ENCODE measurements at places on chromosomes 6 and 20.
A peak's percentile ranks its signal among the peaks of the same experiment; 100 is the strongest.

DNA sequence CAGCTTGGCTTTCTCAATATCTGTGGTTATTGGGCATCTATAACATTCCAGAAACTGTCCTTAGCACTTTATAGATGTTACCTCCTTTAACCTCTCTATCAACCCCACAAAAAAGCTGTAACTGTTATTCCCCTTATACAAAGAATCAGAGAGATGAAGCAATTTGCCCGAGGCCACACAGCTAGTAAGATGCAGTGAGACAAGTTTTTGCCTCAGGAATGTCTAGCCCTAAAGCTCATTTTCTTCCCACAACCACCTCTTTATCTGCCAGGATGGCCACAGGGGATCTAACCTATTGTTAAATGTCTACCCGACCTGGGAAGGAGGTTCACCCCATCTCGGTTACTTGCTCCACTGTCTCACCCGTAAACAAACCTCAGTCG lies 31.9 kb upstream of the TCP11 start:
- DNase-seq, result no peak

GRCh38 chr20:54199721-54200176 lies 8.1 kb upstream of the PFDN4 start:
- DNase-seq, result peak; percentile 42

DNA sequence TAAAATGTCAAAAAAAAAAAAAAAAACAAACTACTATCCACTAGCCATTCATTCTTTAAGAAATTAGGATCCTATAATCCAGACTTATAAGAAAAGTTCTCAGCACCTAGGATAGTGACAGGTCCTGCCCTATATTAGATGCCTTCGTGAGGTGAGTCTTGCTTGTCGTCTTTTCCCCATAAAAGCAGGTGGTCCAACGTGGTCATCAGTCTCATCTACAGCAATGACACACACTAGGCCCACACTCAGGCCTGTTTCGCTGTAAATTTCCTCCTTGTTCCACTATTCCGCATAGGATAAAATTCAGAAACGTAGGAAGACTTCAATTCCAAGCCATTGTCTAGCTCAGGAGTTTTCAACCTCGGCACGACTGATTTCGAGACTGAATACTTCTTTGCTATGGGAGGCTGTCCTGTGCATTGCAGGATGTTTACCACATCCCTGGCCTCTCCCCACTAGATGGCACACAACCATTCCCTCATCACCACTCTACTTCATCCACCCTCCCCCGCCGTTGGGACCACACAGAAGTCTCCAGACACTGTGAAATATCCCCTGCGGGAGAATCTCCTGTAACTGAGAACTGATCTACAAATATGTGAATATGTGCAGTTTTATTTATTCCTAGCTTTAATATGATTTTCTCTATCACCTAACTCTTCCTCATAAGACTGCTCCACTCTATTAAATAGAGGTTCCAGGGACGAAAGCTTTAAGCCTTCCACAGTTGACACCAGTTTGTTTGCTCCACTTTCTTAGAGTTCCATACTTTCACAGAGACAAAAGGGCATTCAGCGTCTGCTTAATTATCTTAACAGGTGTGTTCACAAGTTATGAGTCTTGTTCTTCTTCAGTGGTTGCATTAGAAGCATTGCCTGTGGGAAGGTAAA lies 346.3 kb downstream of the BMP2 start:
- no peak for DNase-seq

DNA sequence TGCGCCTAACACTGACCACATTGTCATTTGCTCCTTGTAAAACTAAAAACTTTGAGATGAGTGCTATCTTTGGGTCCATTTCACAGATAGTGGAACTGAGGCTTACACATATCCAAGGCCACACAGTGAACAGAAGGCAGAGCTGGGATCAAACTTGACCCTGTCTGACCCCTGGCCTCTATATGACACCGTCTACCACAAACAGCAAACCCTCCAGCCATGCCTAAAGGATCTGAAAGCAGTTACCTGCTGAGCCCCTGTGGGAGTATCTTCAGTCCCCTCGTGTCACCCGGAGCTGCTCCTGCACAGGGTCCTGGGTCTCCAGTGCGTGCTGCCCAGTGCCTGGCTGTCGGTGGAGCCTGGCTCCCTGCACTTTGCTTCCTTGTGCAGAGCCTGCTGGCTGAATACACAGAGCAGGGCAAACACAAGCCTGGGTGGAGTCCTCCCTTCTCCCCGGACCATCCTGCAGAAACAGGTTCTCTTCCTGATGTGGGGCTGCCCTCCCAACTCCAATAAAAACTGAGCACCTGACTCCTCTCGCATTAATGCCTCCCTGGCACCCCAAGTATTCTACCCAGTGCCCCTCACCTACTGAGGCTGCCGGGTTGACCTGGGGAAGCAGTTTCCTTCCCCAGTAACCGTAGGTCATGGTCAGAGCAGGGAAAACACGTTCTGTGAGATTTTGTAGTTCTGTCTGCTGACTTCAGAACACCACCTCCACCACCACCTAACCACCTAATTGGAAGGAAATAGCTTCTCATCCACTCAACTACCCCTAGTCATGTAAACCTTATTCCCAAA lies at the start of gene BCAS1:
Gene BCAS1 (minus strand): TSS at position 408 of the 801 bp plus-strand sequence. CDS start 11,876 bp downstream, outside the sequence.
- no peak for DNase-seq

GRCh38 chr6:11929241-11929835 lies 82.8 kb upstream of the HIVEP1 start:
- no peak for DNase-seq

- peak; percentile 20 for DNase-seq
Measured at GRCh38 chr20:60138256-60139220, 180.3 kb downstream of the CDH26 start.

DNA sequence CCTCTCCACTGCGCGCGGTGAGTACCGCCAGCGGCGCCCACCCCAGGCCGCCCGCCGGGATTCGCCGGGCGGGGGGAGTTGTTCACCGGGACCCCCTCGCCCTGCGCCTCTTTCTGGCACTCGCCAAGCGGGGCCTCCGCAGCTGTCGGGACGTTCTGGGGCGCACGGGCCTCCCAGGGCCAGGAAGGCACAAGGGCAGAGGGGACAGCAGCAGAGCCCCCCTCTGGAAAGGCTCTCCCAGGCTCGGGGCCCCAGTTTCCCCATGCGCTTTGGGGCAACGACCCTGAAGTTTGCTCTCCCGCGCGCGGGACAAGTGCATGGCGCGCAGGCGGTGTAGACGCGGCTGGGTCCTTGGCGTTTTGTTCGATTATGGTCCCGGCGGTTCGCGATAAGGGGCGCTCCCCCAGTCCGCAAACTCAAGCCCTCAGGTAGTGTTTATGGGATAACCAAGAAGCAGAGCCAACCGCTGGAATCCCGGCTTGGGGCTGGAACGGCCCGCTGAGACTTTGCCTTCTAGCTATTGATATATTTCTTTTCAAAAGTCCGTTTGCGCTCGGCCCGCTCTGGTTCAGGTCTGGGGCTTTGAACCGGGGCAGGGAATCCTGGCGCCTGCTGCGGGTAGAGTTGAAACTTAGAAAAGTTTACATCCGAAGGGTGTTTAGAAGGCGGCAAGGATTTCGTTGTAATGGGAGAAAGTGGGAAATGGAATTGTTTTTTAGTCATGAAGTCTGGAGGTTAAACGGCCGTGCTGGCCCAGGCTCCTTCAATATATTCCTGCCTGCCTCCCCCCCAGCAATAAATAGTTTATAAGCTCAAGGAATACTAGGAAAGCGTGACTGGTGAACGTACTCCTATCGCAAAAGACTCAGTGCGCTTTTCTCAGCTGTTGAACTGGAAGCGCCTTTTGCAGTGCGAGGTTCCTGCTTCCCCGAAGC lies 595 bp downstream of the EYA2 start:
- no peak for DNase-seq

- DNase-seq, result no peak
Measured at GRCh38 chr20:58003525-58003924, 224.9 kb downstream of the ANKRD60 start.

- no peak for DNase-seq
Measured at GRCh38 chr6:163354761-163355425, 59.6 kb upstream of the QKI start.

GRCh38 chr6:150534553-150534952 lies 65.1 kb upstream of the PLEKHG1 start:
- no peak for DNase-seq

- no peak for DNase-seq
Measured at GRCh38 chr6:36752187-36752885, 54.7 kb downstream of the RAB44 start.

- no peak for DNase-seq
Measured at GRCh38 chr20:52621401-52621800, 350.8 kb upstream of the TSHZ2 start.

DNA sequence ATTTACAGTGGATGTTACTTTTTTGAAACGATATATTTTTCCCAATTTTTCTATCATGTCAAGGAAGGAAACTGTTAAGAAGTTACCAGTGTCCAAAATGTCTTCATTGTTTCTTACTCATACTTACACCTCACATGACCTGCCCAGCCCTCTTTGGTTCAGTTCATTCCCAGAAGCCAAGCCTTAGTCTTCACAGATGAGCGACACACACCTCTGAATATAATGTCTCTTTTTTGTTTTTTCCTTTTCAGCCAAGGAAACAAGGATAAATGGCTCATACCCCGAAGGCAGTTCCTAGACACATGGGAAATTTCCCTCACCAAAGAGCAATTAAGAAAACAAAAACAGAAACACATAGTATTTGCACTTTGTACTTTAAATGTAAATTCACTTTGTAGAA lies 225.2 kb downstream of the SMOC2 start:
- no peak for DNase-seq

DNA sequence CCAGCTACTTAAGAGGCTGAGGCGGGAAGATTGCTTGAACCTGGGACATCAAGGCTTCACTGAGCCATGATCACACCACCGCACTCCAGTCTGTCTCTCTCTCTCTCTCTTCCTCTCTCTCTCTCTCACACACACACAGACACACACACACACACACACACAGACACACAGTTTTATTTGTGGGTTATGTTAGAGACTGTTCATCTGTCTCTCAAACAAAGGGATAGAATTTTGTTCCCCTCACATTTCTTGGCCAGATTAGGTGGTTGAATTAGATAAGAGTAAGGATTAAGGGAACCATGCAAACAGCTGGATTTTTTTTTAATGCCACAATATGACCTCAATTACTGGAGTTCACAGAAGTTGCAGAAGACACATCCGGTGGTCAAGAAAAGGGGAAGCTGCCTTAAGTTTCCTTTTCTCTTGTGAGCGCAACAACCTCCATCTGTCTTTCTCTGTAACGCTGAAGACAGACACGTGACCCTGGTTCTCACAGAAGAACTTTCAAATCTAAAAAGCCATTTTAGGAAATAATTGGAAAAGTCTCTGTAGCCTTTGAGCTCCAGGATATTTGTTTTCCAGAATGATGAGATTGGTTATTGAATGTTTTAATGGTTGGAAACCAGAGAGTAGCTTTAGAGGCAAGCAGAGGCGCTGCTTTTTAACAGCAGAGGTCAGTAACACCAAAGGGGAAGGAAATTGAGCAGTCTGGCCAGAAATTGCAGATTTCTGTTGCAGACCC lies 32.9 kb upstream of the LGSN start:
- DNase-seq, result no peak

DNA sequence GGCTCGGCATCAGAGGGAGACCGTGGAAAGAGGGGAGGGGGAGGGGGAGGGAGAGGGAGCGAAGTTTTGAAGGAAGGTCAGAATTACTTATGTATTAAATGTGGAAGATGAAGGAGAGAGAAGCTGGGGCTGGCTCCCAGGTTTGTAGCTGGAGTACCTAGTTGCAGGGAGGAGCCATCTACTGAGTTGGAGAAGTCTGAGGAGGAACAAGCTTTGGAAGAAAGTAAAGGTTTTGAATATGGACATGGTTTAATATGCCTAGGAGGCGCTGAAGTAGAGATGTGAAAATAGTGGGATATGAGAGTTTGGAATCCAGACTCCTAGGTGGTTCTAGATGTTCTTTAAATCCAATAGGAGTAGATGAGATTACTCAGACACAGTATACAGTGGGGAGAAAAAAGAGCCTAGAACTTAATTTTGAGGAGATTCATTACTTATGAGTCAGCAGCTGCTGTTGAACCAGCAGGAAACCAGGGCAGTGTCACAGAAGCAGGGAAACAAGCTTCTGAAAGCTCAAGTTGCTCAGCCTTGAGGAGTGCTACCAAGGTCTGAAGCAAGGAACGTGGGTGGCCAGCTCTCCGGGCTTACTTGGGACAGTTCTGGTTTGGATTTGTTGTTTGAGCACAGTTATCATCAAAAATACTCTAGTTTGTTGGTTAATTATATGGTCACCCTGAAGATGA lies 149.3 kb downstream of the UTRN start:
- DNase-seq, result no peak

- DNase-seq, result no peak
Measured at GRCh38 chr6:40340196-40340595, 247.0 kb downstream of the LRFN2 start.

DNA sequence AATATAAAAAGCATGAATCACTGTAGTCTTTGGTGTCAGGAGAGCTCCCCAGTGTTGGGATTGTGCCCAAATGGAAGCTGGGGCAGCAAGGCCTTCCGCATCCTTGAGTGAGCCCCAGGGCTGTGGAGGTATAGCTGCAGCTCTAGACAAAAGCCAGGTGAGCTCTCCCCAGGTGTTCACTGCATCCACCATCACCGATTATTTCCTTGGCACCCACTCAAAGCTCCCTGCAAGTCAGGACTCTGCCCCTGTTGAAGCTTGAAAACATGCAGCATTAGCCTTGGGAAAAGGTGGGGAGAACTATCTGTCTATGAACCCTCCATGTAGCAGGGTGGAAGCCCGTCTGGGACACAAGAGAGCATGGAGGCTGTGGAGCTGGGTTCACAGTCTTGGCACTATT lies 228.8 kb downstream of the BMP7 start:
- DNase-seq, result no peak

GRCh38 chr6:157403686-157404051 lies 22.7 kb downstream of the ZDHHC14 start:
- DNase-seq, result no peak

- no peak for DNase-seq
Measured at GRCh38 chr20:1174787-1175186, 10.0 kb downstream of the TMEM74B start.

- no peak for DNase-seq
Measured at GRCh38 chr20:19348582-19348981, 136.1 kb downstream of the SLC24A3 start.

DNA sequence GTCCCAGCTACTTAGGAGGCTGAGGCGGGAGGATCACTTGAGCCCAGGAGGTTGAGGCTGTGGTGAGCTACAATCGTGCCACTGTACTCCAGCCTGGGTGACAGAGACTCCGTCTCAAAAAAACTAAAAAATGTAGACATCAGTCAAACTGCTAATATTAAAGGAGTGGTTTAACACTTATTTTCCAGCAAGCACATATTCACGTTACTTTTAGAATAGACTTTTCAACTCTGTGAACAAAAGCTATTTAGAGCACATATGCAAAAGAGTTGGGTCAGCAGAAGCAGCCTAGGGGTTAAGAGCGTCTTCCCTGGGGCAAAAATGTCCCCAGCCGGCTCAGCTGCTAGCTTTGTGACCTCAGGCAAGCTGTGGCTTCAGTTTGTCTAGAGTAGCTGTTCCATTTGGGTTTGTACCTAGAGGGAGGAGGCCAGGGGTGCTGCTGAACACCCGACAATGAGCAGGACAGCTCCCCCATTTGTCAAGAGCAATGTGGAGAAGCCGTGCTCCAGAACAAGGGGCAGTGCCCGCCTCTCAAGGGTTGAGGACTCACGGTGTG lies 62.5 kb upstream of the PTGIS start:
- no peak for DNase-seq

GRCh38 chr6:81750200-81750599 lies 2.3 kb downstream of the TENT5A start:
- DNase-seq, result no peak
